Right atrium auricular region (tissue), 2 donors: ENCODE measurements at places on chromosomes 6 and 20. TPM values are rescaled to one million over a fixed set of nuclear protein-coding genes. Genes with fewer than 3 reads are reported as not detected.
A peak's percentile ranks its signal among the peaks of the same experiment; 100 is the strongest.

- no peak for DNase-seq
Measured at GRCh38 chr6:109999740-110000139, 21.6 kb downstream of the GPR6 start.

- no peak for DNase-seq
Measured at GRCh38 chr6:56459030-56459805, 183.5 kb downstream of the DST start.

DNA sequence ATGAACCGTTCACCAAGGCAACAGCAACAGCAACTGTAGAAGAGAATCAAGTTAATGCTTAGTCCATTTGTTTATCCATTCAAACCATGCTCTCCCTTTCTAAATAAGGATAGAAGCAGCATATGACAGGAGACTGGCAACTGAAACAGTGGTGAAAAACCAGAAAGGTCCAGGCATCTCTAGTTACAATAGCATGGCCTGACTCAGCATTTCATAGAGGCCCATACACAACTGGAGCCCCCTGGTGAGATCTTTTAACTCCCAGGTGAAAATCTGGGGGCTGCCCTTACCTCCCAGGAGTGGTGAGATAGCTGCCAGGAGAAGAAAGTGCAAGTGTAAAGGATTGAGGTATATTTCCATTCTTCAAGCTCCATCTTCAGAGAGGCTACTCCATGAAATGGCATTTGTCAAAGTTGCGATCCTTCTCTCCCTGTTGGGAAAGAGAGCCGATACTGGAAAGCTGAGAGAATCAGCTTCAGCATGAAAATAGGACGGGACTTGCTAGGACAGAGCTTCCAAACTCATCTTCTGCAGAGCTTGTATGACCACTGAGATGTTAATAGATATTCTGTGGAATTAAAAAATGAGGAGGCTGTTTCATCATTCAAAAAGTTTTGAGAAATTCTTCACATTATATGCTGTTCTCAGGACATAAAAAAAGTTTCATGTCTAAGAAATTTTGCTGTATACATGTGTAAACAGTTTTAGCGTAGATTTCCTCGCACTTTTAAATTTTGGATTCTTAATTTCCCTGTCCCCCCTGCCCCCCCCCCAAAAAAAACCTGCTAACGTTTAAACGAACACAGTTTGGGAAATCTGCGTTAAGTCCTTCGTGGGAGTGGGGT lies 10.9 kb upstream of the SLC2A12 start:
- no peak for DNase-seq

DNA sequence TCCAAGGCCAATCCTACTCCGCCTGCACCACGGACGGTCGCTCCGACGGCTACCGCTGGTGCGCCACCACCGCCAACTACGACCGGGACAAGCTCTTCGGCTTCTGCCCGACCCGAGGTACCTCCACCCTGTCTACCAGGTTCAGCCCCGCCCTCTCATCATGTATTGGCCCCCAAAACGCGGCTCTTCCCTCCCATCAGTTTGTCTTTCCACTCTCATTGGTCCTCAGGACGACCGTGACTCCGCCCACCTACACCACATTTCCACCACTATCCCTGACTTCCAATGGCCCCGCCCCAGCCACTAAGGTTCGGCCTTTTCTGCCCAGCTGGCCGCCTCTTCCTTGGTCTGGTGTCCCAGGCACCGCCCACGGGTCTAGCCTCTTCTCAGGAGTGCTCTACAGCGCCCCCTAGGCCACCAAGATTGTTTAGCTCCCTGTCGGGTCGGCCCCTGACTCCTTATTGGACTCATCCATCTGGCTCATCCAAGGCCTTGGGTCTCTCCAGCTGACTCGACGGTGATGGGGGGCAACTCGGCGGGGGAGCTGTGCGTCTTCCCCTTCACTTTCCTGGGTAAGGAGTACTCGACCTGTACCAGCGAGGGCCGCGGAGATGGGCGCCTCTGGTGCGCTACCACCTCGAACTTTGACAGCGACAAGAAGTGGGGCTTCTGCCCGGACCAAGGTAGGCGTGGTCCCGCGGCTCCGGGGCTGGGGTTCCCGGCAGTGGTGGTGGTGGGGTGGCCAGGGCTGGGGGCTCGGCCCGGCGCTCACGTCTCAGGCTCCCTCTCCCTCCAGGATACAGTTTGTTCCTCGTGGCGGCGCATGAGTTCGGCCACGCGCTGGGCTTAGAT lies 3.1 kb downstream of the MMP9 start:
- peak; percentile 61 for DNase-seq

DNA sequence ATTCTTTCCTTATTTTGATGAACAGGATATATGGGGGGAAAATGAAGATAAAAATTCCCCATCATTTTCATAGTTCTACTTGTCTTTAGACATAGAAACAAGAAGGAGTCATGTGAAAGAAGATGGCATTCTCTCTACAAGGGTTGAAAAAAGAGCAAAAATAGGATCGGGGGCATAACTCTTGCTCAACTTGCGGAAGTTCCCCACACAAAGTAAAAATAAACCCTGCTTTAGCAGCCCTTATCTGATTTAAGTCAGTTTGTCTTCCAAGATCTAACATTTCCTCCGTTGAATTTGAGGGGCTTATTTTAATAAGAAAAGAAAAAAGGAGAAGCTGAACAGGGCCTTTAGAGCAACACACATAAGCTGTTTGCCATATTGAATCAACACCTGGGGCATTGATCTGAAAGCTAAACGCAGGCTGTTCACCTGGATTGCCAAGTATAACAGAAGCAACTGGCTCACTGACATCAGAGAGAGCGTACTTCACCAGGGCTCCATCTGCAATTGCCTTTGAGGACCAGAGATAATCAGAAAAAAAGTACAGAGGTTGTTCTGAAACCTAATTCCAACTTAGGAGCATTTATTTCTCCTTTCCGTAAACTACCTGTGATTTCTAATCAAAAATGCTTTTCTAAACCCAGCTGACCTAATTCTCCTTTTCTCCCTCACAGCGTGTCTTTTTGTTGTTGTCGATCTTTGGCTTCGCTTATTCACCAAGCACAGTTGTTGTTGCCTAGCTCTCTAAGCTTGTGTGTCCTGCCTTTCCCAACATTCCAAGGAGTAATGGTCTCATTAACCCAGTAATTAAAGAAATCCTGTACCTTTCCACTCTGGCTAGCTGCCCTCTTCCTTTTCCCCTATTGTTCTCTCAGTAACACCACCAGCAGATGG lies 568.0 kb downstream of the KIF16B start:
- DNase-seq = no peak

DNA sequence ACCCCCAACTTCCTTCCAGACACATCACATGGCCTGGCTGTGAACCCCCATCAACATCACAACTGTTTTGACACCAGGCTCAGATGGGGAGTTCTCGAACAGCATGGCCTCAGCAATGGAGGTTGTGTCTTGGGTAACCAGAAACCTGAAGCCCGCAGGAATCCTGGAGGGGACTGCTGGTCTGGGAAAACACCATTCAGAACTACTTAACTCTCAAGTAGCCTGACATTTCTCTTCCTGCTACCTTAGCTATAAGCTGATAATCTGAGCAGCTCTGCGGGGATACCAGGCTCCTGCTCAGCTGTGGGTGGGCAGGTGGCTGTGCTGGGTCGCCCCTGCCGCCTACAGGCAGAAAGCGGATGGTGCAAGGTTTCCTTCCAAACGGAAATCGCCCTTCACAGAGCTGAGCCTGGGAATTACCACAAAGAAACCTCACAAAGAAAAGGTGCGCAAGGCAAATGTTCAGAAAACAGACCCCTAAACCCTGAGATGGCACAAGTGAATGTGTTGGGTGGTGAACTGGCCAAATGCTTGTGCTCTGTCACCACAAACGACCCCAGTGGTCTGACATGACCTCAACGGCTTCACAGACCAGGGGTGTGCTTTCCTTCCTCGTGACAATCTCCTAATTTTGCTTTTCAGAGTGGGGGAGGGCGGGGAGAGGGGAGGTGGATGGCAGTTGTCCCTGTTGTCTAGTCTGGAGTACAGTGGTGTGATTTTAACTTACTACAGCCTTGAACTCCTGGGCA lies 29.5 kb downstream of the SNX5 start:
- no peak for DNase-seq

GRCh38 chr6:7636151-7636550 lies 46.2 kb downstream of the SNRNP48 start:
- DNase-seq = no peak

SLC25A27 gene
- total RNA-seq = 6.2 TPM
